ENCODE measurements at places on chromosomes 11 and 22.

DNA sequence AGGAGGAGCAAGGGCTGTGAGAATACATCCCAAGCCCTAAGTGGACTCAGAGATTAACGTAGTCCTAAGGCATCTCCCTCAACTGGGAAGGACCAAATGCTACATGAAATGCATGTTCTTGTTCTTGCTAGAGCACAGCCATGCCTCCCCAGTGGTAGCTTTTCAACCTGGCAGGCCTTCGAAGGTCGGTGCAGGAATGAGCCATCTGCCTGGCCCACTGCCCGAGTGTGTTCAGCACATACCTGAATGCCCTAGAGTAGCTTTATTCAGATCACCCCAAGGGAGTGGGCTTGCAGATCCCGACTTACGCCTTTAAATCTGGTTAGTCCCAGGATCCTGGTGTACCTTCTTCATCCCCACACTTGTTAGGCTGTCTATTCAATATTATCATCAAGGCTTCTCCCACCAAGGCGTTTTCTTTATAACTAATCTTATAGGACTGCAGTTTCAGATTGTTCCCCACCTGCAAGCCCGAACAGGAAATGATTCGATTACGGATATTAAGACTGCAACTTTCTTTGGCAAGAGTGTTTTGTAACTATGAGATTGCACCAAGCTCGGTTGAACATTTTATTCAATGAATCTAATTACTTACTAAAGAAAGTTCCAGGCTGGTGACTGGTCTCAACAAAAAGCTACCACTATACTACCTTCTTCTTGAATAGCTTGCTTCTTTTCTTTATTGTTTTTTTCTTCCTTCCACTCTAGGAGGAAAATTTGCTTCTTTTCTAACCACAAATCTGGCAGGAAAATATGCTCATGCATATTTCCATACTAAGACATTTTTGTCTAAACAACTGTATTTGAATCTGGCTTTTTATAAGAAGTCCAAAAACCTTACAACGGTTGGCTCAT, 115.6 kb downstream of the SGSM3 start:
- H3K36me3 ChIP-seq = no peaks in the 10 kb centered on the region
- no peak for DNase-seq
- H3K4me1 ChIP-seq = peaks cover 24% of the 10 kb centered on the region
- no peaks in the 10 kb centered on the region for H3K27me3 ChIP-seq
- H3K27ac ChIP-seq = no peak overlapping the region

GRCh38 chr11:65116370-65117205, 913 bp downstream of the ZNHIT2 start:
- peak overlapping the region; percentile 92 for H3K4me3 ChIP-seq
- H3K36me3 ChIP-seq = peaks cover 16% of the 10 kb centered on the region
- DNase-seq = peak; percentile 50
- H3K27me3 ChIP-seq = no peaks in the 10 kb centered on the region
- peak overlapping the region; percentile 87 for H3K27ac ChIP-seq

GRCh38 chr22:46803936-46804335, 41.5 kb downstream of the TBC1D22A start:
- H3K27ac ChIP-seq = no peak overlapping the region
- DNase-seq = no peak
- no peak overlapping the region for H3K4me3 ChIP-seq
- no peaks in the 10 kb centered on the region for H3K27me3 ChIP-seq
- peaks cover 41% of the 10 kb centered on the region for H3K36me3 ChIP-seq
- peaks cover 15% of the 10 kb centered on the region for H3K4me1 ChIP-seq

DNA sequence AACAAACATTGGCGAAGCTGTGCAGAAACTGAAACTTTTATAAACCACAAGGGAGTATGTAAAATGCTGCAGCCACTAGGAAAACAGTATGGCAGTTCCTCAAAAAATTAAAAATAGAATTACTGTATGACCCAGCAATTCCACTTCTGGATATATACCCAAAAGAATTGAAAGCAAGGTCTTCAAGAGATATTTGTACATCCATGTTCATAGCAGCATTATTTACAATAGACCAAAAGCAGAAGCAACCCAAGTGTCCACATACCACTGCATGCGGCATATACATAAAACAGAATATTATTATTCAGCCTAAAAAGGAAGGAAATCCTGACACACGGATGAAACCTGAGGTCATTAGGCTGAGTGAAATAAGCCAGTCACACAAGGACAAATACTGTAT, 85.8 kb downstream of the RELT start:
- H3K4me1 ChIP-seq = no peaks in the 10 kb centered on the region
- no peak overlapping the region for H3K4me3 ChIP-seq
- DNase-seq = no peak
- no peaks in the 10 kb centered on the region for H3K36me3 ChIP-seq

DNA sequence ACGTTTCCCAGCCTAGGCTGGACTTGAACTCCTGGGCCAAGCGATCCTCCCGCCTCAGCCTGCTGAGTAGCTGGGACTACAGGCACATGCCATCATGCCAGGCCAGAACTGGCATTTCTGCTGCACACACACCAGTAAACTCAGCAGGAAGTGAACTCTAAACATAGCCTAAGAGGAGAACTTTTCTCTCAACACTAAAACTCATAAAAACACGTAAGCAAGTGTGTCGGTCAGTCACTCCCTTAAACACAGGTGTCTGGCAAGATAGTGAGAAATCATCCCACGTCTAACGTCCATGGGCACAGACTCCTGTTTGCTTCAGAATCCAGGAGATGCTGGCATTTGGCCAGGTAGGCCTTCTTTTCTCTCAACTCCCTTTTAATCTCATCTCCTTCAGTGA, 104.8 kb downstream of the RPL27A start:
- no peaks in the 10 kb centered on the region for H3K4me1 ChIP-seq
- no peak for DNase-seq
- no peak overlapping the region for H3K4me3 ChIP-seq
- H3K36me3 ChIP-seq = no peaks in the 10 kb centered on the region
- H3K27me3 ChIP-seq = no peaks in the 10 kb centered on the region

Data from naive thymus-derived CD4-positive, alpha-beta T cell (primary cell).